ENCODE measurements at places on chromosomes 16 and 17. TPM values are rescaled to one million over a fixed set of nuclear protein-coding genes. Genes with fewer than 3 reads are reported as not detected.

The ST3GAL2 gene
- 7.0 TPM for total RNA-seq

The FOXC2 gene
- 0.16 TPM for total RNA-seq

The ESRP2 gene
- total RNA-seq, result 107 TPM

The CA4 gene
- 3.5 TPM for total RNA-seq

GRCh38 chr17:53627511-53627910 lies 195.2 kb upstream of the KIF2B start:
- DNase-seq, result no peak

- peak; percentile 93 for DNase-seq
Observed at GRCh38 chr16:728131-728889, 1.4 kb downstream of the HAGHL start.

DNA sequence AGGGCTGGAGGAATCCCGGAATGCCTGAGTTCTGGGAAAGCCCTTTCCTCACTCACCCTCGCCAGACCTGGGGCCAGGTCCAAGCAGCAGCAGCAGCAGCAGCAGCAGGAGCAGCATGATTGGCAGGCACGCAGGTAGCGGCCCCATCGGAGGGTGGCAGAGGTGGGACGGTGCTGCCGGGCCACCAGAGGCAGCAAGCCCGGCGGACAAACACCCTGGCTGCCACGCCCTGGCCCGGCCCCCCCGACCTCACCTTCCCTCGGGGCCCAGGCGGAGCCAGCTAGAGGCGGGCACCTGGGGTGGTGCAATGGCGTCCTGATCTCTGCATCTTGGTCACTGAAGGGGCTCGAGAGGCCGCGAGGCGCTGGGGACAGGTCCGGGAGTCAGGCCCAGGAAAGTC lies 122.4 kb downstream of the LAT start:
- no peak for DNase-seq

DNA sequence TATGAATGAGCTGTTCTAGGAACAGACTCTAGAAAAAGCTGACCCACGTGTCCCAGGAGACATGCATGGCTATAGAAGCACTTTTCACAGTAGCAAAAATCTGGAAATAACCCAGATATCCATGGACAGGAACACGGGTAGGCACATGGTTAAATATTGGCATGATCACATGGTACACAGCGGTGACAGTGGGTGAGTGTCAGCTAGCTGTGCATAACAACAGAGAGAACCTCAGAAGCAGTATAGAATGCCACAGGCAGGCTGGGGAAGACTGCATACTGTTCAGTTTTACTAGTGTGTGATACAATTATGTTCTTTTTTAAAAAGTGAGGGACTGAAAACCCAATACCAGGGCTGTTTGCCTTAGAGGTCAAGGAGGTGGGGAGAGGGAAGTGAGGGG lies 31.4 kb downstream of the EPN2 start:
- no peak for DNase-seq

DNA sequence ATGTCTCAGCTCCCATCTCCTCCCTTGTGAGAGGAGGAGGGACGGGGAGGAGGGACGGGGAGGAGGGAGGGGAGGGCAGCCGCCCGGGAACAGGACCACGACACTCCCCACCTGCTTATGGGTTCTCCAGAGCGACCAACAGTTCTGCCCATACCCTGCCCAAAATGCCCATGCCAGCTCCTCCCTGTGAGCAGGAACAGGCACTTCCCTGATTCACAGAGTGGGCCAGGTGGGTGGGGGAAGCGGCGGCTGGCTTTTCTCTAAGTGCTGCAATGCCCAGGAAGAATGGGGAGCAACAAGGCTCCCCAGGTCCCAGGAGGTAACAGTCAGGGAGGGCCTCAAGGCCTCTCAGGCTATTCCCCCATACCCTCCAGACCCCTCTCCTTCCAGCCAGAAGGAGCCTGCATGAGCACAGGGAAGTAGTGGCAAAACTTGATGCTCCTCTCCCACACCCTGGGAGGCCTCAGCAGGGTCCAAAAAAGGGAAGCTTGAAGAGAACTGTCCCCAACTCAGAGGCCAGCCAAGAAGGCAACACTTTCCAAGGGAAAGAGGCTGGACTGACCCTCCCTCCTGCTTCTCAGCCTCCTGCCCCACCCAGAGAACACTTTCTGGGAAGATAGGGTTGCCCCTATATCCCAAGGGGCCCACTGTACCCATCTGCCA lies 53.8 kb downstream of the MYO18A start:
- no peak for DNase-seq

DNA sequence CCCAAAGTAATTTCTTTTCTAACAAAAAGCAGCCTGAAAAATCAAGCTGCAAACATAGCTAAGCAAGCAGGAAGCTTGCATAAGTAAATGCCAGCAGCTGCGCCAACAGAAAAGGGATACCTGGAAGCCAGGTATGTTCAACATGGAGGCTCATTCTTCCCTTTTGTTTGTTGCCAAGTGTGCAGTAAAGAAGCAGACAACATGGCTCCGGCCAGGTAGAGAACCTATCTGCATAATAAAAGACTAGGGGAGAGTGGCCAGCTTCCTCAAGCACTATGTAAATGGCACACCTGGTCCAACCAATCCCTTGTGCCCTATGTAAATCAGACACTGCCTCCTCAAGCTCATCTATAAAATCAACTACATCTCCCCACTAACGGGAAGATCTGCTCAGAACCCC lies 1407.0 kb downstream of the CDH11 start:
- DNase-seq, result no peak

- no peak for DNase-seq
Observed at GRCh38 chr16:71504901-71505300, 15.8 kb upstream of the ZNF19 start.

GRCh38 chr17:44307387-44308186 lies 814 bp upstream of the RUNDC3A start:
- no peak for DNase-seq

DNA sequence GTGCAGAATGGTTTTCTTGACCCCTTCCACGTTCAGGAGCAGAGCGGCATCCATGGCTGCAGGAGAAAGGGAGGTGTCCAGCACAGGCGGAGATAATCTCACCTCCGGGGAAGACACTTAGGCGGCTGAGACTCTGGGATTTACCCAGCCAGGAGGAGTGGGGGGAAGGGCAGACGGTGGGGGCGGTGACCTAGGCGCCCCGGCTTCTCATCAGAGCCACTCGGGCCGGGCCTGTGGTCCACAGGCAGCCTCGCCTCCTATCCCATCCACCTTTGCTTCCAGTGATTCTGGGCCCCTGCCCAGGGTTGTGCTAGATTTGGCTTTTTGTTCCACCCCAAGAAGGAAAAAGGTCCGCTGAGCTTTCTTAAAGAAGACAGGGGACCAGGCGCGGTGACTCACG lies at the start of gene AIPL1:
TSS of gene AIPL1 (minus strand) at position 71 of the 400 bp plus-strand sequence. CDS start at position 54, 17 bp downstream.
- DNase-seq, result no peak

- DNase-seq, result no peak
Observed at GRCh38 chr17:2034157-2034556, 4.2 kb downstream of the DPH1 start.
